Umbilical cord (tissue), 2 donors: ENCODE measurements at places on chromosomes 2 and 18.
A peak's percentile ranks its signal among the peaks of the same experiment; 100 is the strongest.

GRCh38 chr2:188450732-188451483 is 159.2 kb downstream of the GULP1 start:
- peak; percentile 63 for DNase-seq

GRCh38 chr18:13500869-13501542 is 225.4 kb downstream of the FAM210A start:
- DNase-seq, result peak; percentile 93

DNA sequence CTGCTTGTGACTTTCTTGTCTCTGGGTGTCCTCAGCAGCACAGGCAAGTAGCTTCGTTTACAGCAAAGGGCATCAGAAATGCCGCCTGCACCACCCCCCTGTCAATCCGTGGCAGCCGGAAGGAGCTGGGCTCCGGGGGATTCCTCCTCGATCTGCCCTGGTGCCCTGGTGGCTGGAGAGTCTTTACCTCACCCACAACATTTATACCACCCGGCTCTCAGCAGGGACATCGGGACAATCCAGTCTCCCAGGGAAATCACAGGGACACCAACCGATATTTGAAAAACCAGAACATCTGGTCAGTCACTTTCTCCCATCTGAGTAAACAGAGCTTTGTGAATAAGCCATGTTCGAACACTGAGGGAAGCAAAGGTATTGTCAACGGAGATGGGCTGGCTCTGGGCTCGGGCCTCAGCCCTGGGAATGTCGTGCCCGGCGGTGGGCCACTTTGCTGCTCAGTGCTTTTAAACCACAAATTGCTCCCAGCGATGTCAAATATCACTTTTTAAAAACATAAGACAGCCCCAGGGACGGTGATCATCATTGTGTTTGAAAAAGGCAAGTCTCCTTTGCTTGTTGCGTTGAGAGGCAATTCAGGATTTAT is 210.0 kb upstream of the SALL3 start:
- DNase-seq, result no peak

GRCh38 chr2:99707592-99707991 is 217.8 kb upstream of the REV1 start:
- DNase-seq, result peak; percentile 81

GRCh38 chr18:8020132-8020846 is 453.2 kb downstream of the PTPRM start:
- no peak for DNase-seq

DNA sequence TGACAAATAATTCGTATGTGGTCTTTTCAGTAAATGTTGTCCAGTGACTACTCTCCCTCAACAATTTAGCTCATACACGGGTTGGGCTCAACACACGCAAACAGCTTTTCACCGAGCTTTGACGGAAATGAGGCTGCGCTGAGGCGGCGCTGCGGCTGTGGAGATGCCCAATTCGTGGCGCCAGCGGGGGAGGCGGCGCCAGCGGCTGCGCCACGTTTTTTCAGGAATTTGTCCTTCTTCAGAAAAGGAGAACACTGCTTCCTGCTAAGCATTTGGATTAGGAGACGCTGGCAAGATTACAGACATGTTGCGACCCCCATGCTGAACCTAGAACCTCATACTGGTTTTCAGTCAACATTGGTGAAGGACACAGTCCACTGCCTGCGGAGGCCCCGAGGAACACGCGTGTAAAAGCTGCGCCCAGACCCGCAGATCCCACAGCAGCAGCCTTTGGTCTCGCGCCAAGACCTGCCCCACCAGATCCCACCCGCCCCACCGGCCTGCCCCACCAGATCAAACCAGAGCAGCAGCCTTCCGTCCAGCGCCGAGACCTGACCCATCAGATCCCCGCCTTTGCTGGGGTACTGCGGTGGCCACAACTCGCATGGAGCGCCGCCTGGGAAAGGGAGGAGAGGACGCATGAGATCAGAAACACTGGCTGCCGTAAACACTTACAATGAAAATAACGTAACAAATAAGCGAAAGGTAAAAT is 173.8 kb downstream of the TMEM18 start:
- DNase-seq, result no peak

DNA sequence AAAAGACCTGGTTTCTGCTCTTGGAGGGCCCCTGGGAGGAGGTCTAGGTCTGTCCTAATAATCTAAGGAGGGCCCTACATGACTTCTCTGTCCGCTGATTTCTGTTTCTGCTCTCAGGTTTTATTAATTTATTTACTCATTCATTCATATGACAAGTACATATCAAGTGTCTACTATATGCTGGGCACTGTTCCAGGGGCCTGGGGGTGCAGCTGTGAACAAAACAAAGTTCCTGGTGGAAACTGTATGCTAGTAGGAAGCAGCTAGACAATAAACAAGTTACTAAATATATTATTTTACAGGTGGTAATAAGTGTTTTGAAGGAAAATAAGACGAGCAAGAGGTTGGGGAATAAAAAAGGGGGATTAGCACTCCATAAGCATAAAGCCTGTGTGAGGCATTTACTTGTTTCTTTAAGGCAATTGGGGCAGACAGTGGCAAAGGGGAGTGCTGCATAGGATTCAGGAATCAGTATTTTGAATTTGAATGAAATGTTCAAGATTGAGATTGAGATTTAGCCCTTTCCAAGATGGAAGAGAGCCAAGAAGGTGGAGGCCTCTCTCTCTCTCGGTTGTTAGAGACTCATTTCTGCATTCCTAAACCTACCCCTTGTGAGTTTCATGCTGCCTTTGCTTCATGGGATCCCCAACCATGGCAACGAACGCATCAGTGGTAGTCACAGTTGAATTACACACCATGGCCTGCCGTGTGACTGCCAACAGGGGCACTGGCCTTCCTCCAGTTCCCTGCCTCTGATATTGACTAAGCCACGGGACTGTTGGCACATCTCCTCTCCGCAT is 28.3 kb downstream of the DRC1 start:
- no peak for DNase-seq

DNA sequence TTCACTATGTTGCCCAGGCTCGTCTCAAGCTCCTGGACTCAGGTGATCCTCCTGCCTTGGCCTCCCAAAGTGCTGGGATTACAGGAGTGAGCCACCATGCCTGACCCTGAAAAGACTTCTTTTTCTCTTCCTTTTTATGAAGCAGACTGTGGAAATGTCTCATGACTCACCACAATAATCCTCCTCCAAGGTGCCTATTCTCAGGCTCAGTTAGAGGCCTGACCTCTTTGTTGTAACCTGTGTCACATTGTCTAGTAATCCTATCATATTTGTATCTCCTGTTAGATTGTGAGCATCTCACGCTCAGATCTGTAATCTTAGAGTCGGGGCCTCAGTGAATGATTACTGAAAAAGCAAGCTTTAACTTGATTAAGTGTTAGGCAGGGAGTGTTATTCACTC is 18.3 kb upstream of the TAF4B start:
- no peak for DNase-seq
